ENCODE measurements at places on chromosomes 6 and 20.

- DNase-seq, result no peak
These were observed 15.2 kb upstream of the ROS1 start for GRCh38 chr6:117440706-117441525.

DNA sequence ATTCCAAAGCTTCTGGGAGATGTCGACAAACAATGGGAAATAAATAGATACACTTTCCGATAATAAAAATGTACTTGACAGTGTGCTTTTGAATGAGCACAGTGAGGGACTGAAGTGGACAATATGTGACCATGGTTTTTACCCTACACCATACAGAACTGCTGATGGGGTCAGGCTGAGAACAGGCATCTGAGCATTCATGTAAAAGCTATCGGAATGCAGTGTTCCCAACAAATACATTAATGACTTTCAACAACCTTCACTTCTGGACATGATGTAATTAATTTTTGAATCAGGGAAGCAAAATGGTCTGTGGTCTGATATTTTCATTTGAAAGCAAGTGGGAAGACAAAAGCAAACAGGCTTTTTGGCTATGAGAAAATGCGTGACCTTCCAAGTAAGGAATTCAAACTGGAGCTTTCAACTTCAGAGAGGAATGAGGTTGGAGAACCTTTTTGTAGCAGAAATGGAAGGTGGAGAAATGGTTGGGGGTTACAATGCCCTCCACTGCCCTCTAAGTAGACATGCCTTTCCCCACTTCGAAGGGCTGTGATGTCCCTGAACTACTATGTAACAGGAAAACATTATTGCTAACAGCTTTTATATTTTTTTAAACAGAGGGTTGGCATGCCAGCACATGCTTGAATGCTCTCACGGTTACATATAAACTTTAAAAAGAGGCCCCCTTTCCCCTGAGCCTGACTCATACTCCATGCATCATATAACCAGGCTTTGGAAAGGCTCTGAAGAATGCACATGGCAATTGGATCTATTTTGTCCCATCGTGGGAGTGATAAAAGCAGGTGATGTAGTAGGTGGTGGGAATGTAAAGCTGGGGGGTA lies 203.5 kb upstream of the CITED2 start:
- DNase-seq, result no peak

DNA sequence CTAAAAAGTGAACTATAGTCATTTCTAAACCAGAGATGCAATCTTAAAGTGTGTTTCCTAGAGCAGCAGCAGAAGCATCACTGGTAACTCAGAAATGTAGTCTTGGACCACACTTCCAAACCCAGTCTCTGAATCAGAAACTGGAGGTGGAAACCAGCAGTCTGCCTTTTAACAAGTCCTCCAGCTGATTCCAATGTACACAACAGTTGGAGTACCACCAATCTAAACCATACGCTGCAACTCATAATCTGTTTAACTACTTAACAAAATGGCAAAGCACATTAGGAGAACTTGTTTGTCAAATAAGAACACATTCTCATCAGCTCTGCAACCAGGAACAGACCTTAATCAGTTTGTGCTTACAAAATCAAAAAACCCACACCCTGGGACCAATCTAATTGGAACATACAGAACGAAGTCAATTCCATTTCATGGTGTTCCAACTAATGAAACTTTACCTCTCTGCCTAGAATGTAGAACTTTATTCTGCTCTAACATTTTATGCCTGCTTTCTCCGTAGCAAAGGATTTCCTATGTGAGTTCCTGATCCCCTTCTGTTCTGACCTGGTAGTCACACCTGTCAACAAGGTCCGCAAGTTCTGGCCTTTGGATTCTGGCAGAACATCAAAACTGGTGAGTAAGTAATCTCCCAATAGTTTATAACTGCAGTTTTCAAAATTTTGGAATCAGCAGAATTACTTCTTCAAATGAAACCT lies 390.4 kb downstream of the HTR1B start:
- no peak for DNase-seq

- no peak for DNase-seq
These were observed 96.1 kb downstream of the NUS1 start for GRCh38 chr6:117771403-117771802.

- DNase-seq, result no peak
These were observed 26.4 kb downstream of the MEP1A start for GRCh38 chr6:46819561-46819960.
